ENCODE measurements at places on chromosomes 3 and 15.

GRCh38 chr3:38051131-38051530 lies 12.1 kb downstream of the DLEC1 start:
- no peak for DNase-seq

DNA sequence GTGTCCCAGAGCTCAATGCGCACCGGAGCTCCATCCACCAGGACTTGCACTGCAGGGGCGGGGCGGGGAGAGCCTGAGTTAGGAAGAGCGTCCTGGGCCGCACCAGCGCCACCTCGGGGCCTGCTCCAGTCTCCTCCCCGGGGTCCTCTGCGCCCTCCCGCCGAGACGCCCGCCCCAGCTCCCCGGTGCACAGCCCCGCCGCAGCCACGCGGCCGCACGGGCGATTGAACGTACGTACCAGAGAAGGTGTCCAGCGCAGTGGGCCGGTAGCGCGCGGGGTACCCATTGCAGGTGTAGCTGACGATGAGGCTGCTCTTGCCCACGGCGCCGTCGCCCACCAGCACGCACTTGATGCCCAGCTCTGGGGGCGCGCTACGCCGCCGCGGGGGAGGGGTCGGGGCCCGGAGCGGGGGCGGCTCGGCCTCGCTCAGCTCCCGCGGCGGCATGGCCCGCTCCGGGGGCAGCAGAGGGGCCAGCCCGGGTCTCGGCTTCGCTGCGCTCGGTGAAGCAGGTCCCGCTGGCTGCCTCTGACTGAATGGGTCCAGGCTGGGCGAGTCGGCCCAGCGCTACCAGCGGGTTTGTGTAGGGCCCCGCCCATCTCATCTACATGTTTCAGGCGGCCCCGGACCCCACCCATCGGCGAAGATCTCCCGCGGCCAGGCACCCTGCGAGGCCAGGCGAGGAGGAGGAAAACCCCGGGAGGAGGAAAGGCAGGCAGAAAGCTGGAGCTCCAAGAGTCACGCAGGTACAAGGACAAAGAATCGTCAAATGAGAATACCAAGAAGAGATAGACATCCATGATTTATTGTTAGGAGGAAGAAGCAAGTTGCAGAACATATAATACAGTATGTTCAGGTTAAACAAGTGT lies at the start of gene RHOV:
Gene RHOV (minus strand): TSS at position 541 of the 868 bp plus-strand sequence. CDS start 95 bp downstream, at position 446.
- DNase-seq = no peak

DNA sequence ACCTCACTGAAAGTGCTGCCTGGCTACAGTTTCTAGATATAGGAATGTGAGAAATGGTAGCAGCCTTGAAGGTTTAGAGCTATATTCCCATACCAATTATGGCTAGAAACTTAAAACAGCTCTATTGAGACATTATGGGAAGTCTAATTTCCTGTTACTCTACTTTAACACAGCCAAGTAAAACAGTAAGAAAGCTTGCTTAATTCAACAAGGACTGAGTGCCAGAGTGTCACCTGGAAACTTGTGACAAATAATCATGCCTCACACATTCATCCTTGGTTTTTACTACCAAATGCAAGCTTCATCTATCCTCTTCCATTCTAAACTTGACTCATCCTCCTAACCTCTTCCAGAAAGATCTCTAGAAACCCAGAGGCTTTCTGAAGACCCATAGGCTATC lies 41.7 kb downstream of the UBE3A start:
- no peak for DNase-seq

GRCh38 chr15:43893956-43894355 lies 67.2 kb downstream of the WDR76 start:
- no peak for DNase-seq

GRCh38 chr15:50628421-50628820 lies 58.2 kb downstream of the TRPM7 start:
- no peak for DNase-seq

DNA sequence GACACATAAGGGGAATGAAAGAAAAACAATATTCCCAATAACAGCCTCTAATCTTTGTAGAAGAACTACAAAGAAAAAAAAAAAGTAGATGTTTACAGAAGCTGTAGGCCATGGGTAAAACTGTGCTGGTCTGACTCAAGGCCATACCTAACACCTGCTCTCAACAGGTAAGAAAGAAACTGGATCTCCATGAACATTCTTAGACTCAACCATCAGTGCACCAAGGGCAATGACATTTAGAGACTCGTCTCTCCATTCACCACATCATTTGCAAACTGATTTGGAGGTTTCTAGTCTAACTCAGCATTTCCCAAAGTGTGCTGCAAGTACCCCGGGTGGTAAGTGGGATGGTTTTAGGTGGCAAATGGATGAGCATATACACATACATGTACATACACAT lies 164.2 kb downstream of the FOXP1 start:
- DNase-seq = no peak

GRCh38 chr15:58044551-58044950 lies 21.0 kb downstream of the ALDH1A2 start:
- no peak for DNase-seq
